ENCODE measurements at places on chromosomes 3 and 15.

GRCh38 chr3:128485282-128486204, 7.5 kb downstream of the GATA2 start:
- DNase-seq, result no peak

GRCh38 chr3:144127700-144128099, 156.1 kb downstream of the DIPK2A start:
- DNase-seq, result no peak

DNA sequence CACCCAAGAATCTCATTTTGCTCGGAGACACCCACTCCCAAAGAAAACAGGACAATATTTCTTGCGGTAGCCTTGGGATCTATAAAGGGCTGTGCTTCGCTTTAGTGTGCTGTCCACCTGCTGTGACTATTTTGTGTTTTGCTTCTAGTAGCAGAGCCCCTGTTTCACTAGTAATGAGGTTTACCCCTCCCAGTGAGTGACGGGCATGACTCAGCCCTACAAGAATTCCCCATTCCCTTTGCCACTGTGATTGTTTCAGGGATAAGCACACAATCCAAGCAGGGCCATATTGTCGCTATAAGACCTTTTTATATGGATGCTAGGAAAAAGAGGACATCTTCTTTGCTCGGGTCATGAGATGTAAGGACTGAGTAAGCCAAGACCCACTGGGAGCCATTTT, 62.5 kb upstream of the FOXB1 start:
- DNase-seq, result no peak

- no peak for DNase-seq
Measured at GRCh38 chr3:27623085-27623753, 98.9 kb downstream of the EOMES start.

- DNase-seq, result no peak
Measured at GRCh38 chr3:133962849-133963248, 66.9 kb downstream of the SLCO2A1 start.

GRCh38 chr15:40285151-40285550, 2.3 kb upstream of the ANKRD63 start:
- no peak for DNase-seq

DNA sequence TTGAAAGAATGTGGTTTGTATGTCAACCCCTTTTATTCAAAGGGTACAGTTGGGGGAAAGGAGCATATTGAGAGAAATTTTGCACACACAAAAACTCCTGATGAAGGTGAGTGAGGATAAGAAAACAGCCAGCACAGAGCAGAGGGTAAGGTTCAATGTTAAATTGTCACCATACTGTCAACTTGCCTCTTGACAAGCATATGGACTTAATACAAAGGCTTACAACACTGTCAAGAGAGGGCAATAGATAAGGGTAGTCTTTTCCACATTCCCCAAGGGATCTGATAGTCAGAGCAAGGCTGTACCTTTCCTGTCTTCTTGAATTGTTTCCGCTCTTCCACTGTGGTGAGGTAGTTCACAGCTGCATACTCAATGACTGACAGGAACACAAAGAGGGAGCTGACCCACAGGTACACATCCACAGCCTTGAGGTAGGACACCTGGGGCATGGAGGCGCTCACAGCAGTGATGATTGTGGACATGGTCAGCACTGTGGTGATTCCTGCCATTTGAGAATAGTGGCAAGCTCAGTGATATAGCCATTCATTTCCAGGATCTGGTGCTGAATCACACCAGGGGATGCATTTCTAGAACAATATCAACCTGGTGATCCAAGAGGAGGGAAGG, 20.4 kb upstream of the RIOX2 start:
- DNase-seq, result no peak

GRCh38 chr3:24185738-24186384, 240.8 kb downstream of the NR1D2 start:
- DNase-seq, result peak; percentile 25

DNA sequence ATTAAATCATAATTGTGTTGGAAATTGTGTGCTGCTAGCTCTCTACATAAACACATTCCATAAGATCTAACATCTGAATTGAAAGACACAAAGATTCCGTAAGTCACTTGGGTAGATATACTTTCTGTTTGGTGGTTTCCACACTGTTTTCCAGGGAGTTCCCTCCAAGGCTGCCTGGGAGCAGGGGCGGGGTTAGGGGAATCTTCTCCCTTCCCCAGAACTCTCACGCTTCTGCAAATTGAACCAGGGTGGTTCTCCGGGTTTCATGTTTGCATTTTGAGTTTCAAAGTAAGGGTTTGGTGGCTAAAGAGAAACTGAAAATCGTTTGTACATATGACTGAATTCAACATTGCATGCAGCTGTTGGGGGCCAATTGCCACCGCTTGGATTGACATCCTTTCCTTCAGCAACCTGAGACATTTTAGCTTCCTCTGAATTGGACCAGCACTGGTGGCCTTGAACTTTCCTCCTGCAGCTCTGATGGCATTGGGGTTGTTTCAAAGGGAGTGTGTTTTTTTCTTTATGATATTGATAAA, 192.7 kb upstream of the FEZF2 start:
- no peak for DNase-seq

GRCh38 chr3:40328374-40328773, 18.9 kb downstream of the EIF1B start:
- no peak for DNase-seq

DNA sequence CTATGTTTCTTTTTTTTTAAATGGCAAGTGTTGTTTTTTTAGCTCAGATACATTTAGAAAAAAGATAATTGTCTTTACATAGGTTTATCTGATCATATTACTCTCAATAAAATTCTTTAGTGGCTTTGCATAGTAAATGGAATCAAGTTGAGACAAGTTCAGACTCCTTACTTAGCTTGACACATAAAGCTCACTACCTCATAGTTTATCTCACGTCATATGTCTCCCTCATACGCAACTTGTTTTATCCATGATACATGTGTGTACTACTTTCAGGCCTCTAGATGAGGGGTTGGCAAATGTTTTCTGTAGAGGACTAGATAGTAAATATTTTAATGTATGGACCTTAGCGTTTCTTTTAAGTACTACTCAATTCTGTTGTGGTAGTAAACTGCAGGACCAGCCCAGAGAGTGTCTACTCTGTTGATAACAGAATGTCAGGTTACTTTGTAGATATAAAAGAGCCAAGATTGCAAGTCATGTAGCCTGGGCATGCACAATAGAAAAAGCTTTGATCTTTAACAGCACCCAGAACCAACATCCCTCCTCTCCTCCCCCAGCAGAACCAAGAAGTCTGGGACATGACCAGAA, 28.2 kb upstream of the MGA start:
- no peak for DNase-seq

DNA sequence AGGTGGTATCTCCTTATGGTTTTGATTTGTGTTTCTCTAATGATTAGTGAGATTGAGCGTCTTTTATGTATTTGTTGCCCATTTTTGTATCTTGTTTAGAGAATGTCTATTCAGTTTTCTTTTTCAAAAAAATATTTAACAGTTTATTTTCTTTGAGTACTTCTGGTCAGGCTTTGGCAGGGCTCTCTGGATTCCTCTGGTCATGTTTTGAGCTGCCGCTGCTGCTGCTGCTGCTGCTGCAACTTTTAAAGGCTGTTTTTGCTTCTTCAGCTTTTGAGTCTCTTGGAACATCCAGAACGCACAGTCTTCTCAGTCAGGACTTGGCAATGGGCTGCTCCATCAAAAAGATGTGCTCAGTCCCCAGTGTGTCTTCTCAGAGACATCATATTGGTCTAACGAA, 40.1 kb downstream of the REC114 start:
- DNase-seq, result no peak

- no peak for DNase-seq
Measured at GRCh38 chr3:191330530-191331048, 263 bp upstream of the UTS2B start.

DNA sequence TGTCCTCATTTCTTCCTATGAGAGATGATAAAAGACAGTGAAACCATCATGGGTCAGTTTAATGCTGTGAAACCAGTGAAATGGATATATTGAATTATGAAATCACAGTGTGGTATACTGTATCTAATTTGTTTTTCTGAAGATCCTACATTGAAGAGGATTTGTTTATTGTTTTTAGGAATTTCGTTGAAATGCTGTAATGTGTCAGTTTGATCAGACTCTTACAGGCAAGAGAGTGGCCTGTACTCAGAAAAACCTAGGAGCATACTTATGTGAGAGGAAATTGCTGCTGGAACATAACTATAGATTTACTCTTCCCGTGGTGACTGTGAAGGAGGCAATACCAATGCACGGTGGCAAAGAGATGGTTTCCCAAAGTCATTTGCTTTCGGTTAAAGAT, 29.1 kb upstream of the ONECUT1 start:
- DNase-seq, result no peak

Measured in stimulated activated naive CD8-positive, alpha-beta T cell treated with anti-CD3 and anti-CD28 coated beads, Interleukin-15, Interleukin-2, amounts not matched to agents 100 U/mL and 50 U/mL, for 24 hours (primary cell).